DMS 273 treated with DMSO at 0.1 percent for 48 hours (cell line): ENCODE measurements at places on chromosomes 5 and 9.

GRCh38 chr5:57529864-57530263 is 47.3 kb upstream of the ACTBL2 start:
- no peak for DNase-seq

DNA sequence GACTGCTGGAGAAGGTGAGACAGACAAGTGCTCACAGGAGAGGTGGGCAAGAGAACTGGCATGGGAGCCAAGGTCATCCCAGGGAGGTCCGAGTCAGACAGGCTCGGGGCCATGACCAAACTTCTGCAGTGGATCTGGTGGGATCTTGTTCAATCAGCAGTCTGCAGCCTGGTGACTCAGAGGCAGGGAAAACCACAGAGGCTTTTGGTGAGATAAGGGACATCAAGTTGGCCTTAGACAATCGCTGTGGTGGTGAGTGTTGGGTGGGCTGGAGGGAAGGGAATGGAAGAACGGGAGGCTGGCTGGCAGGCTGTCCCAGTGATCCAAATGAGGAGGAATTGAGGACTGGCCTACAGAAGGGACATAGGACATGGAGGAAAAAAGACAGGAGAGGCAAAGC is 123.8 kb downstream of the TMEM174 start:
- no peak for DNase-seq

DNA sequence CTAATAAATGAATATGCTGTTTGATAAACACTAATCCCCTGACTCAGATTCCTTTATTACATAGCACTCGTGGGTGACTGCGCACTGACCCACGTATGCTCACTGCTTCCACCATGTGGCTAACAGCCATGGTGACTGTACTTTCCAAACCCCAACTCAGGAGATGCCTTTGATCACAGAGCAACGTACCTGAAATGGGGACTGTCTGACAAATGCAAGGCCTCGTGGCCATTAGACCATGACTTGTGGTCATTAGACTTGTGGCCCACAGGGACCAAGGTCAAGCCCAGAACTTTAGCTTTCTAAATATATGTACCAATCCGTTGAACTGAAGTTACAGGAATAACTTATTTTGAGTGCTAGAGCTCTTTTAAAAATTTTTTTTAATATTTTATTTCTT is 46.6 kb downstream of the CYFIP2 start:
- no peak for DNase-seq

DNA sequence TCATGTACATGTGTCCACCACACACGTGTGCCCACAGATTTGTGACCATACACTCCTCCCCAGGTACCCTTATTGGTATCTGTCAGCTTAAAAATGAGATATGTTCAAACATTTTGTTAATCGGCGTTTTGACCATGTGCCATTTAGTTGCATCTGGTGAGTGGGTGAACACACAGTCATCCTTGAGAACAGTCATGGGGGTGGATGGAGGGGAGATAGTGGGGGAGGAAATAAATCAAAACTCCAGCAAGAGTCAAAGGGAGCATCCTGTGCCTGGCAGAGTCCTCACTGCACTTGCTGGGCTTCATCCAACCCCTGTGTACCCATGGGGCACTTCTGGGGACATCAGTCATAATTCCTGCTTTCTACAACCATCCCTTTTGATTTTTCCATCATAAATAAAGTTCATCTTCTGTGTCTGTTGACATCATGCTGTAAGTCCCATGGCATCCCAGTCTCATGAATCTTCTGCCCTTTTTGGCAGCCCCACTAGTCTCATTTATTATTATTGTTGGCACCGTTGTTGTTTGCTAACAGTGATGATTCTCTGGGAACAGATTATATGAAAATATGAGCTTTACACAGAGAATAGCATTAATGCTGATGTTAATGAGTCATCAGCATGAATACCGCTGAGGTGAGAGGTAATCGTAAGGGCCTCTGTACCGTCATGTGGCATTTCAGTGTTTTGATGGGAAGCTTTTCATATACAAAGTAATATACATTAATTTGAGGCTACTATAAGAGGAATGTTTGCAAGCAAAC is 24.4 kb upstream of the CLK4 start:
- DNase-seq: no peak

DNA sequence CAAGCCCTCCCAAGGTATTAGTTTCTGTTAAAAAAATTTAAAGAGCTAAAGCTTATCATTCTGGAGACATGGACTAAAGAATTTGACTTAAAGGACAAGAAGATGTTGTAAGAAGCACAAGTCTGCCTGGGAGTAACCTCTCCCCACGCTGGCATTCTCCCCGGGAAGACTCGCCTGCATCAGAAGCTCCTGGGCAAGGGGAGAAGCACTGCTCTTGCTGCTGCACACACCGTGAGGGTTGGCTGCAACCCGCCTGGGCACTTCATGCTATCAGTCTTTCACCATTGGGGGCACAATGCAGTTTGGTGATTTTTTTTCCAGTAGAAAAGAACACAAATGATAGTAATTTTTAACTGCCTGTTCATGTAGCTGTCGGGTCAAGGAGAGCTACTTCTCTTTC is 192.5 kb upstream of the PANK3 start:
- no peak for DNase-seq
